ENCODE measurements at places on chromosomes 5 and 9. TPM values are rescaled to one million over a fixed set of nuclear protein-coding genes. Genes with fewer than 3 reads are reported as not detected.
A peak's percentile ranks its signal among the peaks of the same experiment; 100 is the strongest.

CRB2 gene
- not detected for total RNA-seq

FBP1 gene
- total RNA-seq = not detected

IFNA6 gene
- not detected for total RNA-seq

MYMK gene
- total RNA-seq = not detected

NR5A1 gene
- not detected for total RNA-seq

PCDHGB7 gene
- total RNA-seq = 7.4 TPM

SCGB3A2 gene
- not detected for total RNA-seq

SMIM33 gene
- total RNA-seq = not detected

EDIL3 gene
- total RNA-seq = 8.5 TPM

ABCA1 gene
- total RNA-seq = 11.0 TPM

ADAMTS12 gene
- not detected for total RNA-seq

DHX29 gene
- 36.3 TPM for total RNA-seq

TLR4 gene
- 1.9 TPM for total RNA-seq

DMGDH gene
- not detected for total RNA-seq

- no peak for DNase-seq
These were observed 1649.8 kb downstream of the EFNA5 start for GRCh38 chr5:106020894-106021293.

- DNase-seq = no peak
These were observed 125.1 kb upstream of the COL5A1 start for GRCh38 chr9:134516464-134516863.

DNA sequence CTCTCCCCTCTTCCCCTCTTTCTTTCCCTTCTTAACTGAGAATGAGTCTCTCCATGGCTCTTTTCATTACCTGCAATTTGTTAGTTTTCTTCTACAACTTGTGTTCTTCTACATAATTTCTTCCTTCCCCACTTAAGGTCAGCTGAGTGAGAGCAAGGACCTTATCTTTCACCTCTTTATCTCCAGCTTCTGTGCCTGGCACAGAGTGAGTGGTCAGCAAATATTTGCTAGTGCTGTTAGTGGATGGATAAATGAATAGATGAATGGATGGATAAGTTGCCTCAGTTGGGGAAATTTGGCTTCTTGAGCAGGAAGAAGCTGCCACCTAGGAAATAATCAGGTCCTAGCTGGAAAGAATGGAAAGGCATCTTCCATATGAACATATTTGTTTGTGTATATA, 44.6 kb upstream of the PPARGC1B start:
- DNase-seq = no peak

DNA sequence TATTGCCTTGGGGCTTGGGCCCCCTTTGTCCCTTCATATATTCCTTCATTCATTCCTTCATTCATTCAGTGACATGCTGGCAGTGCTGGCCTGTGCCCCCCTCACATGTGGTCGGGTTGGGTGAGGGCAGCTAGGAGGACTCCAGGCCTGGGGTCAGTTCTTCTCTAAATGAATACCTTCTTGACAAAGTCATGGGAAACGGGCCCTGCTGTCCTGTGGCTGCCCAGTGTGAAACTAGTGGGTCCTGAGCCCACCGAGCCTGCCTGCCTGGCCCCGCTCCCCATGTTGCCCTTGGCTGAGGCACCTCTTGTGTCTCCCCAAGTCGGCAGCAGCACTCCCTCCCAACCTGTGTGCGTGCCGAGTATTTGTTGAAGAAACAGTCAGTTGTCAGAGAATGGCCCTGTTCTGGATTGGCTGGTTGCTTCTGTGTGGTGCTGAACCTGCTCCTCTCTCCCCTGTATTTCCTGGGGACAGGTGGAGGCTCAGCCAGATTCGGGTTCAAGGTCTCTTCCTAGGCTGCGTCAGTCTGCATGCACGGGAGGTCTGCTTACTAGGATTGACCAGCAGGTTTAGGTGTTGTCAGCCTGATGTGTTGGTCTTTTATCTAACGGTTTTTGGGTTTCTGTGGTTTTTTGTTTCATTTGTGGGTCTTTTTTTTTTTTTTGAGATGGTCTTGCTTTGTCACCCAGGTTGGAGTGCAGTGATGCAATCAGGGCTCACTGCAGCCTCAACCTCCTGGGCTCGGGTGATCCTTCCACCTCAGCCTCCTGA, 3.0 kb upstream of the CEL start:
- no peak for DNase-seq

DNA sequence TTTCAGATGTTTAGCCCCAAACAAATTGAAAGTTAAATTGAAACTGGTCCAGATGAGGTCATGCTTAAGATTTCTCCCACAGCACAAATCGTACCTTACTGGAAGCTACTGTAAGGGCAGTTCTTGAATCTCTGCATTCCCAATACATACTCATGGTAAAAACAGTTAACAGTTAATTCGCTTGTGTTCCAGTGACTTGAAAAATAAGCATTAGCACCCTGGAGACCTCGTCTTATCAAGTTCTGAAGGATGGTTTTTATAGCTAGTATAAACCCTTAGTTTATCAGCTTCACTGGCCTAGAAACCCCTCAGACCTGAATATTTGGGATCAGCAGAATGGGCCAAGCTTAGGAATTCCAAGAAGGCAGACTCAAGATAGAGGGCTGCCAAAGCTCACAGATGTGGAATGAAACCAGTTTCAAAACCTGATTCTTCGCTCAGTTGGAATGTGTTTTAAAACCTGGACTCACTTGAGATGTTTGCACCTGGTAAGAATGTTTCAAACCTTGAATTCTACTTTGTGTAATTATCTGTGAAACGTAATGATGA, 103.6 kb downstream of the C9orf152 start:
- no peak for DNase-seq

- peak; percentile 48 for DNase-seq
These were observed 271.9 kb downstream of the SLIT3 start for GRCh38 chr5:169029037-169029436.

DNA sequence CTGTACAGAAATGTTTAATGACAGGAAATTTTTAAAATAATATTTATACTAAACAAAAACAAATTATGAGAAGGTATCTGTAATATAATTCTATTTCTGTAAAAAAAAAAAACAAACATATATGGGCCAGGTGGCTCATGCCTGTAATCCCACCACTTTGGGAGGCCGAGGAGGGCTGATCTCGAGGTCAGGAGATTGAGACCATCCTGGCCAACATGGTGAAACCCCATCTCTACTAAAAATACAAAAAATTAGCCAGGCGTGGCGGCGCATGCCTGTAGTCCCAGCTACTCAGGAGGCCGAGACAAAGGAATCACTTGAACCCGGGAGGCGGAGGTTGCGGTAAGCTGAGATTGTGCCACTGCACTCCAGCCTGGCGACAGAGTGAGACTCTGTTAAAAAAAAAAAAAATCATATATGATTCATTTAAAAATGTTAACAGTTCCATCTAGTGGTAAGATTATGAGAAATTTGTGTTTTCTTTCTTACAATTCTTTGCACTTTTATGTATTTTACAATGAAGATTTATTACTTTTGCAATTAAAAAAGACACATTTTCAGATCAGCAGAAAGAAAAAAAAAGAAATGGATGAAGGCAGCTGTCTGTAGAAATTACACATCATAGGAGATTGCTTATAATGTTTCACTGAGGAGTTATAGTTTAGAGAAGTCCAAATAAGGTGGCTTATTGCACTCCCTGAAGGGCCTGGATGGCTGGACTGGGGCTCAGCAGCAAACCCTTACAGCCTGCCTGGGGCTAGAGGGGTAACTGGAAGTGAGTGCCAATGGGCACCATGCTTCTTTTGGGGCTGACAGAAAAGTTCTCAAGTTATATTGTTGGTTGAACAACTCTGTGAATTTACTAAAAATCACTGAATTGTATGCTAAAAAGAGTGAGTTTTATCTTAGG, 20.3 kb downstream of the C9orf153 start:
- peak; percentile 58 for DNase-seq

DNA sequence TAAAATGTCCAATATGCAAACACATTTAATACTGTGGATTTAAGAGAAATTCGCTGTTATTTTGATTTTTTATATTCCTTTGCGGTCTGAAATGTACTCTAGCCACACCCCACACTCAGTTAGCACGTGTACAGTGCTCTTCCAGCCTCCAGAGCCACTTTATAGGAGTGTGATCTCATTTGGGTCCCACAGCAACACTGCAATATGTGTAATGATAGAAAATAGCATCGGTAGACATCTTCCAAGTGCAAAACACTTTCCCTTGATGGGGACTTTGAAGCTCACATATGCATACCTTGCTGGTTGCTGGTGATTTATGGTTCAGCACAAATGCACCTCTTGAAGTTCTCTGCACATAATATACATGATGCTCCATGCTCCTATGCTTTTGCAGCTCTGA, 148.3 kb downstream of the GAS1 start:
- DNase-seq = no peak

- DNase-seq = no peak
These were observed 170.5 kb downstream of the RGS3 start for GRCh38 chr9:113633782-113634595.

GRCh38 chr9:109497226-109498153, 617 bp downstream of the PTPN3 start:
- peak; percentile 25 for DNase-seq

DNA sequence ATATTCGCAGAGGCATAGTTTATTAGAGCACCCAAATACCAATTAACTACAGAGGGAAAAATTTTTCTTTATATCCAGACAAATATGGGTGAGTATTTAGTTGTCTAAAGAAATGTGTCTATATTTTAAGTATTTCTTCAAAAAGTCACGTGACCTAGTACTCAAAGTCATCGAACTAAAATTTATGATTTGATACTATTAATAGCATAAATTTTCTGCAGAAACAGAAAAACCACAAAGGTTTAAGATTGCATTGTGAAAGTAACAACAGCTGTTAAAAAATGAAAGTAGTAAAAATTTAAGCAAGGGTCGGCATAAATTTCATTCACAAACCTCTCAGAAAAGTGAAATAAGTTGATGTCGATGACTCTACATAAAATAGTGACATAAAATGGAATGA, 323.9 kb upstream of the RORB start:
- no peak for DNase-seq

GRCh38 chr9:124217836-124218437, 39.8 kb upstream of the NEK6 start:
- DNase-seq = no peak

- DNase-seq = no peak
These were observed 139.4 kb upstream of the SLC12A2 start for GRCh38 chr5:127944125-127944524.

GRCh38 chr5:61840361-61840760, 465.6 kb upstream of the KIF2A start:
- DNase-seq = no peak

DNA sequence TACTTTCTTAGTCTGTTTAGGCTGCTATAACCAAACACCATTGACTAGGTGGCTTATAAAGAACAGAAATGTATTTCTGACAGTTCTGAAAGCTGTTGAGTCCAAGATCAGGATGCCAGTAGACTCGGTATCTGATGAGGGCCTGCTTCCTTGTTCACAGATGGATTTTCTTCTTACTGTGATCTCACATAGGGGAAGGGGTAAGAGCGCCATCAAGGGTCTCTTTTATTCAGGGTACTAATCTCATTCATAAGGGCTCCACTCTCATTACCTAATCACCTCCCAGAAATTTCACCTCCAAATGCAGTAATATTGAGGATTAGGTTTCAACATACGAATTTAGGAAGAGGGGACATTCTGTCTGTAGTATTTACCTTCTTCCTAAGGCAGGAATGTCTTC, 384.0 kb upstream of the DMAC1 start:
- DNase-seq = no peak

- peak; percentile 38 for DNase-seq
These were observed 500.9 kb downstream of the DIRAS2 start for GRCh38 chr9:90141723-90142122.
